A549 (cell line): ENCODE measurements at places on chromosomes 5 and 9.

DNA sequence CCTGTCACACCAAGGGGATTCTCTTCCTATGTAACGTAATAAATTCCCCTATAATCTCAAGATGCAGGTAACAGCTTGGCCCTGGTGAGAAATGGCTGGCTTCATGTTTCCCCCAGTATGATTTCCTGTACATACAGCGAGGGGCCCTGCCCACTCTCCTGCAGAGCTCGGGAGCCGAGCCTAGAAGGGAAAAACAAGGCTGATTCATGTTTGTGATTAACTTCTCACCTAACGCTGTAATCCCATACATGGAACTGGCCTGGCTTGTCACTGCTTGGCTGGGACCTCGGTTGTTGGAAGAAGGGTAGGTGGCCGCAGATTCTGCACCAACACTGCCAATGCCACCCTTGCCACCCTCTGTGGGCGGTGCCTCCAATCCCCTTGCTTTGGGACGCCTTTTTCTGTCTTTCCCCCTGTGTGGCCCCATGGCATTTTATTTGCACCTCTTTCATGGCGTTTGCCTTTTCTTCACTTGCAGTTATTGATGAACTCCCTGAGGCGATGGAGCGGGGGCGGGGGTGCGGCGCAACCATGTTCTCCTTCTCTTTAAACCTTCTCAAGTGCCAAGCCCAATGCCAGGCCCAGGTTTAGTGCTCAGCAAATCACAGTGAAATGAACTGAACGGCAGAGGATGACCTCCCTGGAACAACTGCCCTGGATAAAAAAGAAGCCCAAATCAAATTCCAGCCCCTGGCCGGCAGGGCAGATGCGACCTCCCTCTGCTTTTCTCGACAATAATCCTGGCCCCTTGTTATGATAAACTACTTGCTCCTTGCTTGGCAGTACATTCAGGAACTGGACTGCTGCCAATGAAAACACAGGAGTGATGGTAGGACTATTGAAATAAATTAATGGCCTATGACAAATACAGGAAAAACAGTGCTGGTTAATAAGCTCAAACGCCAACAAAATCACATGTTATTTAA, 108.1 kb downstream of the TMEM174 start:
- DNase-seq = peak; percentile 43

- no peak for DNase-seq
Observed at GRCh38 chr5:74529101-74529500, 111.4 kb downstream of the ENC1 start.

DNA sequence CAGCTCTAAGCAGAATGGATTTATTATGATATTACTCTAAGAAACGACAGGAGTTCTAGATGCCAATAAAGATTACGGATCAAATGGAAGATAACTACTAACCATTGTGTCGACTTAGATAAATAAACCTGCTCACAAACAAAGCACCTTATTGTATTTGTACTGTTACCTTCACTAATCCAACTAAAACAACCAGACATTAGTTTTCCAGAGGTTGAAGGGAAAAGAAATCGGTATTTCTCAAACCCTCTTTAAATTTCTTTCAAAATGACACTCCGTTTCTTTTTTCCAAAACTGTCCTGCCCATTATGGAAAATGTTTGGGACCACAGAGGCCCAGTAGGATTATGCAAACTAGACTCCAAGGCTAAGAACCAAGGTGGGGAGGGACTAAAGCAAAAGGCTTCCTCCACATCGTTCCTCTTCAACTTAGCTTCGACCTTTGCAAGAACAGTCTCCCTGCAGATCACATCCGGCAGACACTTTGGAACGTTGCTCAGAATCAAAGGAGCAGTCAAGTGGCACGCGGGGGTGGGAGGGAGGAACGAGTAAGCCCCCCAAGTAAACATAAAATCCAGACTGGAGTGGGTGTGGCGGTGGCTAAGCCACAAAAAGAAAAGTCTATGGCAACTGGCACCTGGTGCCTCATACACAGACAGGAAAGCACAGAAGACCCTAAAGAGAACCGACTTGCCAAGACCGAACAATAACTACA, 2.7 kb downstream of the MLLT3 start:
- DNase-seq = peak; percentile 54

- no peak for DNase-seq
Observed at GRCh38 chr5:115333164-115333563, 36.7 kb upstream of the CCDC112 start.

DNA sequence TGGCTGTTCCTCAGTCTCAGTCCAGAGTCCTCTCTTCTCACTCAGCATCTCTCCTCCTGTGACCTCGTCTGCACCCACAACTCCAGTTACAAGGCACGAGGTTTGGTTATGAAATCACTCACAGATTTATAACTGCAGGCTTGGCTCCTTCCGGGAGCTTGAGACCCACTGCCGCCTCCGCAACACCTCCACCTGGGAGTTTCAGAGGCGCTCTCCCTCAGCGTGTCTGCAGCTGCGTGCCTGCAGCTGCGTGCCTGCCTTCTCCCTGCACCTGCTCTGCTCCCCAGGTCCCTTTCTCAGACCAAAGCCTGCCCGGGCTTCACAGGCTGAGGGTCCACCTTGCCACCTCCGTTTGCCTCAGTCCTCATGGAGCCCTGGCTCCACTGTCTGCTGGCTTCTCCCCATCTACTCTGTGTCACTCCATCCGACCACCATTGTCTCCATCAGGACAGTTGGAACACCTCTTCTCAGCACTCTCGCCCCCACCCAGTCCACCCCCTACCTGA, 51.5 kb downstream of the HRH2 start:
- no peak for DNase-seq

DNA sequence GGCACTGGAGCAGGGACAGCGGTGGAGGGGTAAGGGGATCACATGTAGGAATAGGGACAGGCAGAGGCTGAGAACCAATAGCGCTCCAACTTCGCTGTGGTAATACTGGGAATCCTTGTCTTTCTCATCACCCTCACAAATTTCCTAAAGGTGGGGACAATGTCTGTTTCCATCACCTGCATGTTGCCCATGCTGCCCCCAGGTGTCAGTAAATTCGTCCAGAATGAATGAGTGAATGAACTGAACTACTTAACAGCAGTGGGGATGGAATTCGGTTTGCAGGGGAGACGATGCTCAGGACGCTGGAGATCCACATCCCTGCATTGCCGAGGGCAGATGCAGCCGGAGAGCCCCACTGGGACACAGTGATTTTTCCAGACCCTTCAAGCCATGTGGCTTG, 129.9 kb downstream of the PDZD2 start:
- DNase-seq = no peak

- no peak for DNase-seq
Observed at GRCh38 chr5:146015001-146015400, 78.6 kb downstream of the SH3RF2 start.

GRCh38 chr9:38437193-38437823, 13.1 kb upstream of the IGFBPL1 start:
- DNase-seq = peak; percentile 79

- DNase-seq = no peak
Observed at GRCh38 chr9:107976767-107977166, 487.2 kb upstream of the KLF4 start.

DNA sequence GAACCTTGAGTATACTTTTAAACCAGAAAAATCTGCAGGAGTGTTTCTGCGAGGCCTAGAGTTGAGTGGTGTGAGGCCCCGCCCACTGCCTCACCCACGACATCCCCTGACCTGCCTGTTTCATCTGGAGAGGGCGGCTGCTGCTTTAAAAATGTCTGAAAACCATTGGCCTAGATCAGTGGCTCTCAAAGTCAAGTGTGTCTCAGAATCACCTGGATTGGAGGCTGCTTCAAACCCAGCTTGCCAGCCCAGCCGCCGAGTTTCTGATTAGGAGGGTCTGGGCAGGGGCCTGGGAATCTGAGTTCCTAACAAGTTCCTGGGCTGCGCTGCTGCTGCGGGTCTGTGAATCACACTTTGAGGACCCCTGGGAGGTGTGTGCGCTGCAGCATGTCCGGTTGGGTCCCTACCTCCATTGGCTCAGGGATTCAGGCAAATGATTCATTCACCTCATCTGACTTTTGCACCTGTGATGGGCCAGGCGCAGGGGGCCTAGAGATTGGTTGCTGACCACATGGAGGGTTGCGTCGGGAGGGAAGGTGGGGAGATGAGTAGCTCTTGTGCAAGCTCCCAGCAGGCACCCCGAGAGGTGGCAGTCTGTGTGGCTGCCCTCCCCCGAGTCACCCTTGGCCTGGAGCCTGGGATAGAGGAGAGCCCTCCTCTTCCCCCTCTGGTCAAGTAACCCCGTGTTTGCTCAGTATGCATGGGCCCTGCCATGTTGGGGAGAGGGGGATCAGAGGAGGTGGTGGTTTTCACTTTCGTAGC, 27.6 kb upstream of the HMCN2 start:
- DNase-seq = no peak

DNA sequence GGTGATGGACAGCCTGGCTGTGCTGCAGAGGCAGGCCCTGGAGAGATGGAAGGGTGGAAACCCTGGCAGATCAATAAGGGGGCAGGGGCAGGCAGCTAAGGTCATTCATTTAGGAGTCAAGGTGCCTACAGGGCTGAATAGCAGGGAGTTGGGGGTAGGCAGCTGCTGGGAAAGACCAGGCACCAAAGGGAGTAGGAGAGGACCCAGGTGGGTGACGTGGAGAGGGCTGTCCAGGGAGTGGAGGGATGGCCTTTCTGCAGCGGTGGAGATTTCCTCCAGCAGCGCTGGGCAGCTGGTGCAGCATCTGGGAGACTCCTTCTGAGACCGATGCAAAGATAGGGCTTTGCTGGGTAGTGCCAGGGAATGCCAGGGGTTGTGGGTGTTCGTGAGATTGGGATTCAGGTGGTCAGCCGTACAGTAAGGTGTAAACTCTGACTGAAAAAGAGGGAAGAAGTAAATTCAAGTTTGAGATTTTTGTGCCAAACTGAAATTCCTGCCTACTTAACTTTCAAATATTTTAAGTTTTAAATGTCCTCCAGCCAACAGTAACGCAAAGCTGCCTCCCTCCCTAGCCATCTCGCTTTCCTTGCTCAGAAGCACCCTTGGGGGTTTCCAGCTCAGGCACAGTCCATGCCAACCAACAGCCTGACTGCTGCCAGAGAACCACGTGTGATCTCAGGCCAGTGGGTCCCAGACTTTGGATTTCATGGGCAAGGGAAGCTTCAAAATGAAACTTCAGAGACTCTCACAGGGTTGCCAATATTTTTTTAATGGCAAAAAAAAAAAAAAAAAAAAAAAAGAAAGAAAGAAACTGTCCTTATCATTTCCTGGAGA, 18.6 kb upstream of the ANGPTL2 start:
- DNase-seq = no peak

- DNase-seq = peak; percentile 10
Observed at GRCh38 chr9:106859957-106860720, 2.8 kb upstream of the ZNF462 start.

DNA sequence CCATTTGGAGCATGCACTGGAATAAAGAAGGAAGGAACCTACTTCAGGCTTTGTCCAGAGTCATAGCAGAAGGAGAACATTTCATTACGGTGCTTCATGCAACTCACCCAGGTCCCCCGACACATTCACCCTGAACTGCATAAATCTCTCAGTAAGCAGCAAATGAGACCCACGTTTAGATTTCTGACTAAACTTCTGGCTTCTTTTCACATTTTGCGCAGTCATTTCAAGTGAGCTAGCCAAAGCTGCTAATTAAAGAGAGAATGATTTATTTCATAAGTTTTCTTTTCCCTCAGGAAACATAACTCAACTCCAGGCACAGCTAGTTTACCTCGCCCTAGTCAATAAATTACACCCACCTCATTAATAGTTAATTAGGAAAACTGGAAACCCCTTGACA, 88.6 kb upstream of the GAS1 start:
- no peak for DNase-seq

GRCh38 chr9:136295542-136296433, 8.1 kb downstream of the CCDC187 start:
- DNase-seq = no peak

DNA sequence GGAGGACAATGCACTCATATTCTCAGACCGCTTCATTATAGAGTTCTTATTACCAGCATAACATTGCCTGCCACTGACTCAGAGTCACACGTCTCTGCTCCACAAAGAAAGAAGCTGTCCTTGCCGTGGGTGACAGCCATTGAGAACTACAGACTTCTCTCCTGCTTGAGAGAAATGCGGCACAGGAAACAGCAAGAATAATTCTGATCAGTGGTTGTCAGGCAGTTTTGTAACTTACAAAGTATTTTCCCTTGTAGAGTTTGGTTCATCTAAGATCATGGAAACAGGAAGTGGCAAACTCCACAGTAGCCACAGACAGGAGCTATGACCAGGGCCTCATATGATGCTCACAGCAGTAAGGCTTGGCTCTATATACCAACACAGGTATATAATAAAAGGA, 47.0 kb downstream of the KCNV2 start:
- no peak for DNase-seq

- no peak for DNase-seq
Observed at GRCh38 chr5:7250611-7251010, 145.3 kb upstream of the ADCY2 start.

DNA sequence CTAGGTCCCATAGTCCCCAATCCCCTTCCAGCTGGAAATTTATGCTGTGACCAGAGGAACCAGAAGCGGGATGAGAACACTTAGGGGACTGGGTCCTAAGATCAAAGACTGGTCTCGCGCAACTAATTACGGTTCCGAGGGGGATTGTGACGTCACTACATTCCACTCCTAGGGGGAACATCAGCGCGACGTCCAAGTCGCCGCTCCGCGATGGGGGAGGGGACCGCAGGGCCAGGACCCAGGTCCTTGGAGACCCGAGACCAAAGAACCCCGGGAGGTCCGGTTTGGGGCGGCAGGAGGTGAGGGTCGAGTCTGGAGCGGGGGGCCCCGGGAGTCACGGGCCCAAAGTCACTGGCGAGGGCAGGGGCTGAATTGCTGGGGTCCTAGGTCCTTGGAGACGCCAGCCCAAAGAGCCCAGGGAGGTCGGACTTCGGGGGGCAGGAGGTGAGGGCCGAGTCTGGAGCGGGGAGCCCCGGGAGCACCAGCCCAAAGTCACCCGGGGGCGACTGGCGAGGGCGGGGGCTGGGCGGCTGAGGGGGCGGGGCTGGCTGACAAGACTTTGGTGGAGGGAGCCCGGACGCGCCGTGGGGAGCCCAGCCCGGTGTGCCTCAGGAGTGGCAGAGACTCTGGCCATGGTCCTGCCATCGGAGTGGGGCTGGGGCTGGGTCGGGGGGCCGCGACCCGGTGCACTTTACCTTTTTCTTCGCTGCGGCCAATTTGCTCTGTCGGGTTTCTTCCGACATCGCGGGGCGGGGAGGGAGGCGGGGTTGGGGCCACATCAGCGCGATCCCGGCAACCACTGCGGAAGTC, at the start of gene GOLGA2:
GOLGA2 (minus strand) TSS at position 810 of the 810 bp plus-strand sequence; CDS start at position 779, 31 bp downstream.
- peak; percentile 68 for DNase-seq

GRCh38 chr5:160118349-160119141, 705 bp downstream of the PWWP2A start:
- DNase-seq = peak; percentile 9

GRCh38 chr5:83433891-83434290, 37.7 kb upstream of the VCAN start:
- no peak for DNase-seq

GRCh38 chr5:68711293-68712200, 382.3 kb upstream of the SLC30A5 start:
- DNase-seq = no peak

- DNase-seq = no peak
Observed at GRCh38 chr5:79081779-79082178, 12.2 kb downstream of the BHMT2 start.

DNA sequence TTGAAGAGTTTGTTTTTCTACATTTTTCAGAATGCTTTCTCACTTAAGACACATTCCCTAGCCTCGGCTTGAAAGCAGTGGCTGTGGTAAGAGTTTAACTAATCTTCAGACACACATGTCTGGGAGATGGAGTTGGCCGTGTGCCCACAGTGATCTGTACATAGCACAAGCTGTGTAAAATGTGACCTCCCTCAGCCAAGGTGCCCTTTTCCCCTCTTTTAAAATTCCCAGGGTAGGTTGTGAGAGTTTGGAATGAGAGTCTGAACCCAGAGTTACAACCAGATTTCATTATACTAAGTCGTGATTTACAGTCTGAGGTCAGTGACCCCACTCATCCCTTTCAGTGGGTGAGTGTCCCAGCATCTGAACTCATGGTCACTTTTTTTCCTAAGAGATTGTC, 230.4 kb downstream of the DOCK8 start:
- DNase-seq = no peak
